ENCODE measurements at places on chromosomes 6 and 20.
A peak's percentile ranks its signal among the peaks of the same experiment; 100 is the strongest.

DNA sequence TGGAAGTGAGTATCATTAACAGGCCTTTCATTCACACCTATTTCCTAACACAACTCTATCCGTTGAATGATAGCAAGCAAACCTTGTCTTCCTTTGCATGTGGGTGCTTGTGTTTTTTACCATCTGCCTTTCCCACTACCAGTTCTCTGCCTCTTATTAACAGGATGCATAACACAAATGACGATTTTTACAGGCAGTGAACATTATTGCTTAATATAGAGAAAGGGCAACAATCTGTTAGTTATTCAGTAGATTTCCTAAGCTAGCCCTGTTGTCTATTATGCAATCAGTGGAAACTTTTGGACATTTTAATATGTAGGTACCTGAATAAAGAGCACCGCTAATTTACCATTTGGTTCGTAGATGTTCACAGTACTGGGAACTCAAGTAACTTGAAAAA lies 348.8 kb upstream of the PLCB4 start:
- DNase-seq: no peak

DNA sequence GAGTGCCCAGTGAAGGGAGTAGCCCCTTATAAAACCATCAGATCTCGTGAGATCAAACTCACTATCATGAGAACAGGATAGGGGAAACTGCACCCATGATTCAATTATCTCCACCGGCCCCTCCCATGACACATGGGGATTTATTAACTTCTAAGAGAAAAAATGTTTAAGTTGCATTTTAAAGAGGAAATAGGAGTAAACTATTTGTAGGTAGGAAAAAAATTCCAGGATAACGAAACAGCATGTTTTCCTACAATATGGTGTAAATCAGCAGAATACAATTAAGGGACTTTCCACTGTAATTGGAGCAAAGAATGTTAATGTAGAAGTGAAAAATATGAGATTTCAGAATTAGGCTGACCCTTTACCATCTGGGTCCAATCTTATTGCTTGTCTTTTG lies 63.9 kb downstream of the FBXO5 start:
- no peak for DNase-seq

DNA sequence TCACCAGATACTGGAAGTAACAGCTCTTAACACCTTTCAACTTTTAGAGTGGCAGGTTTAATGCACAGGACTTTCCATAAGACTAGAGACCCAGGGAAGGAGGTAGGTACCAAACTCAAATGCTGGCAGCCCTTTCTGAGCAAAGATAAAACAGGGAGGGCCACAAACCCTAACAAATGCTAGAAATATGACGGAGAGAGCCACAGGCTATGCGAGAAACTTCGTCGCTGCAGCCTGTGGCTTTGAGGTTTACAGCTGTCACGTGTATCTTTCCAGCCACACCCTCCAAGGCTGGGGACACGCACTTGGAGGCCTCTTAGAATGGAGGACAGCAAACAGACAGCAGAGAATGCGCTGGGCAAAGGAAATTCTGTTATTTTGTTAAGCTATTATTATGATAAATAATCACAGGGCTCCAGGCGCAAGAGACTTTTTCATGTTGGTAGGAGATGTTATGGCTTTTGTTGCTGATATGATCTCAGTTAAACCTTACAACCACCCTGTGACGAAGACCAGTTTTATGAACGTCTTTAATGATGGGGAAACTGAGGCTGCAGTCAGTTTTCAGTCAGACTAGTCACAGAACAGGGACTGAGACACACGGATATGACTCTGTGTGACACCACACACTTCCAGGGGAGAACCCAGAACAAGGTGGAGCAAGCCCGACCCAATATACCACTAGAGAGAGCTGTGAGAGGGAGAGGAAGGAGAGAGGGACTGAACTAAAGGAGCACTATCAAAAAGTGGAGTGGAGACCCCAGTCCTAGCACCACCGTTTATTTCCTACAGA lies 2.0 kb downstream of the TRAM2 start:
- peak; percentile 87 for DNase-seq

- DNase-seq: no peak
Measured at GRCh38 chr6:92887871-92888270, 531.5 kb downstream of the EPHA7 start.

GRCh38 chr6:157063176-157063905 lies 260.0 kb downstream of the TMEM242 start:
- DNase-seq: no peak

DNA sequence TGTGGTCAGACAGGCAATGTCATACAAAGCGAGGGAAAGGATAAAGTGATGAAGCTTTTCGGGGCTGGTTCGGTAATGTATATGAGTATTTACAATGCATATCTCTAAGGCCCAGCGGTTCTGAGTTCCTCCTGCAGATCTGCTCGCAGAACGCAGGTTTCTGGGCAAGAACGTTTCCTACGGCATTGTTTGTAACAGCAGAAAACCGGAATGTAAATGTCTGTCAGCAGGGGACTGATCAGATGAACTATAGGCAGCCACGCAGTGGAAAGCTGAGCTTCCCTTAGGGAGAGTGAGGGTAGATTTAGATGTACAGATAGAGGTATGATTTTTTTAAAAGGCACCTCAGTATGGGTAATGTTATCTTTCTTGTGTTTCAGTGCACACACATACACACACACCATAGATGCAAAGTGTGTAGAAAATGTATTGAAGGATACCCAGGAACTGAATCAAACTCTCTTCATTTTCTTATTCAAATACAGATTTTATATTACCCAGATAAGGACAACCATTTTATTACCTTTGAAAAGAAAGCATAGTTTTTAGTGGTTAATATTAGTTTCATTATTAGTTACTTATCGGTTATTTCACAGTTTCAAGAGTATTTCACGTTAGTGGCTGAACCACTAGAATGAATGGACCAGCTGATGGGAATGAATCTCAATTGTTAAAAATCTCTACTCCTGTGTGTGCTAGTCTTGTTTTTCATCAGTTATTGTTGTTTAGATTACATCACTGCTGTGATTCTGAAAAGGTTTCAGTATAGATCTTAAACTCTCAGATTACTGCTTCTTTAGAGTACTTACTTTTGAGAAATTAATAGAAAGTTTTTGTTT lies 56.2 kb downstream of the SNX9 start:
- DNase-seq: no peak

- no peak for DNase-seq
Measured at GRCh38 chr6:108667993-108668392, 107.3 kb downstream of the FOXO3 start.

GRCh38 chr20:62274332-62274950 lies 28.4 kb upstream of the ADRM1 start:
- DNase-seq: no peak

DNA sequence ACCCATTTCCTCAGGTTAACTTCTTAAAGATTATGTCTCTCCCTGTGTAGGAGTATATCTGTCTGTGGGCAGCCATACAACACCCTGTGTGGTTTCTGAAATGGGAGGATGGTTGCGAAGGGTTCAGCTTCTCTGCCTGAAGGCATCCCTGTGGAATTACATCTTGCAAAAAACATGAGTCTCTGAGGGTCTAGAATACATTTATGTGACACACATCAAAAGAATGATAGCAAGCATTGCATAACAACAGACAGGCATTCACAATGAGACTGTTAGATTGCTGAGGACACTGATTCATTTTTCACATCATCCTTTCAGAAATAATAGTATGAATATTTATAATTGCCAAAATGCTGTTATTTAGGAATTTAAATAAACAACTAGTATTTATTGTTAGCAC lies 670.9 kb downstream of the HTR1B start:
- no peak for DNase-seq

- no peak for DNase-seq
Measured at GRCh38 chr6:150024646-150025155, 631 bp downstream of the RAET1L start.

DNA sequence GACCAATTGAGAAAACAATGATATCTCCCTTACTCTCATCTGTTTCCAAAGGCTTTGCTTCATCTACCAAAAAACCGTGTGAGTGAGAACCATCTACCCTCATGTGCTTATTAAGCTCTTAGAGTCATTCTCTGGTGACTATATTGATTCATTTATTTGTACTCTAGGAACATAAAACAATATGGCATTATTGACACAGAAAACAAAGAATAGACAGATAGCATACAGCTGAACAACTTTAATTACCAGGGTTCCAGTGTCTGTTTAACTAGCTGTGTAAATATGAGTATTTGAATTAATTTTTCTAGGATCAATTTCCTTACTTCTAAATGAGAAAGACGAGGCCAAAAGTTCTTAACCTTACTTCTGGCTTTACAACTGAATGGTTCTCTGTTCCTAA lies 31.3 kb upstream of the HEY2 start:
- no peak for DNase-seq

DNA sequence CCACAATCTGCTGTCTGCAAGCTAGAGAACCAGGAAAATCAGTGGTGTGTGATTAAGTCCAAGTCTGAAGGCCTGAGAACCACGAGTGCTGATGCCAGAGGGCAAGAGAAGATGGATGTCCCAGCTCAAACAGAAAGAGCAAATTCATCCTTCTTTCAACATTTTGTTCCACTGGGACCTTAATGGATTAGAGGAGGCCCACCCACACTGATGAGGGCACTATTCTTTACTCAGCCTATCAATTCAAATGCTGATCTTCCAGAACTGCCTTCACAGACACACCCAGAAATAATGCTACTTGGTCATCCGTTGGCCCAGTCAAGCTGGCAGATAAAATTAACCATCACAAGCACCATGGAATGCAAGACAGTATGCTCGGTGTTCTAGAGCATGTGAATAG lies 226.6 kb upstream of the SASH1 start:
- DNase-seq: no peak

DNA sequence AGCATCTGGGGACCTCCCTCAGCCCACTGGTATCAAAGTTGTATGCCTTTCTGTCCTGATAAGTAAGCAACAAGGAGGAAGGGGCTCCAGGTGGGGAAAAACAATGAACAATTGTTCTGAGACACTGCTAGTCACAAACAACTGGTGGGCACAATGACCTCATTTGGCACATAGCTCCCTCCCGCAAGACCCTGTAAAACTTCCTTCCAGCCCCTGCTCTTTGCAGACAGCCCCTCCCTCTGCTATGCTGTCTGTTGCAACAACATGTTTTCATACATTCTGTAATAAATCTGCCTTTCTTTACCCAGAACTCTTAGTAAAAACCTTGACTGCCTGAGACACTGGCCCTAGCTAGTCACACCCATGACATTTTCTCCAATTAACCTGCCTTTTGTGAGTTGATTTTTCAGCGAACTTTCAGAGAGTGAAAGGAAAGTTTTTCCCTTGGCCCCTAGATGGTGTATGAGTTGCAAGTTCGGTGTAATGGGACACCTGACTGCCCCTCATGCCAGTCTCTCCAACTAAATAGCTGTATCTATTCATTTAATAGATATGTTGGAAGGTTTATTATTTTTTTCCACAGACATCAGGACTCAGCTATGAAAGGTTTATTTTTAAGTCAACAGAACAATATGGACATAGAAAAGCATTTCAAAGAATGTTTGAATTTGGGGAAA lies 142.3 kb upstream of the SLC22A16 start:
- DNase-seq: peak; percentile 2

Data from RPMI8226 (cell line).